ENCODE measurements at places on chromosomes 1 and 21.

GRCh38 chr1:201999625-202000238 is 10.7 kb upstream of the ELF3 start:
- no peak for DNase-seq

GRCh38 chr1:244162786-244163530 is 111.9 kb downstream of the ZBTB18 start:
- no peak for DNase-seq

DNA sequence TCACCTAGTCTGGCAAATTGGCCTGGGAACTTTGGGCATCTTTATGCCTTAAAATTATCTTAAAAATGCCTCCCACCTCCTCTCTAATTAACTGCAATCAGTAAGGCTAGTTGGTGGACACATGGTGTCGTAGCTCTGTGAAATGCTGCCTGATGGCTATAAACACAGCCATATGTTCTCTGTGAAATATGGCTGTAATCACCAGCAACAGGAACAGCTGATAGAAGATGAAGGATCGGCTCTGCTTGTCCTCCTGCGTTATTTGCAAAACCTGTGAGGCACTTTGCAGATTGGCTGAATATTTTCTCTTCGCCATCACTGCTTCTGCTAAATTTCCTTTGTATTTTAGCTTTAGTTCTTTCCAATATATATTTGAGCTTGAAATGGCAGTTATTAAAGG is 419.6 kb downstream of the RWDD3 start:
- no peak for DNase-seq

GRCh38 chr21:25029580-25029979 is 577.7 kb downstream of the MRPL39 start:
- no peak for DNase-seq

- no peak for DNase-seq
Measured at GRCh38 chr1:245809361-245809760, 654.6 kb downstream of the KIF26B start.

GRCh38 chr1:228964178-228965089 is 229.2 kb downstream of the RHOU start:
- no peak for DNase-seq
